ENCODE measurements at places on chromosomes 2 and 18.

GRCh38 chr2:25198209-25198525, 29.8 kb upstream of the POMC start:
- no peak for DNase-seq

GRCh38 chr2:219736209-219736608, 108.8 kb downstream of the SLC4A3 start:
- no peak for DNase-seq

DNA sequence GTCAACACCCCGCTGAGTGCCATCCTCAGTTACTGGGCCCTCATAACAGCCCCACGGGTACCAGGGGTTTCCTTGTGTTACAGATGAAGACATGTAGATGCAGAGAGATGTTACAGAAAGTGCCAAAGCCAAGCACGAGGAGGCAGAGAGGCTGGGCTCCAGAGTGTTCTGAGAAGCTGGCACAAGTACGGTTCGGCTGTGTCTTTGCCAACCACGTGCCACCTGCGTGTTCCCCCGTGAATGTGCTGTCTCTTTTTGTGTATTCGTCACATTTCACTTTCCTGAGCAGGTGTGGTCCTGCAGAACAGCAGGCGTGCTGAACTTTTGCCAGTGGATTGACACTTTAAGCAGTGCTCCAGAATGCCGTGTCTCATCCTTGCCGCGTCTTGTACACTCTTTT, 124.6 kb downstream of the NCK2 start:
- no peak for DNase-seq

DNA sequence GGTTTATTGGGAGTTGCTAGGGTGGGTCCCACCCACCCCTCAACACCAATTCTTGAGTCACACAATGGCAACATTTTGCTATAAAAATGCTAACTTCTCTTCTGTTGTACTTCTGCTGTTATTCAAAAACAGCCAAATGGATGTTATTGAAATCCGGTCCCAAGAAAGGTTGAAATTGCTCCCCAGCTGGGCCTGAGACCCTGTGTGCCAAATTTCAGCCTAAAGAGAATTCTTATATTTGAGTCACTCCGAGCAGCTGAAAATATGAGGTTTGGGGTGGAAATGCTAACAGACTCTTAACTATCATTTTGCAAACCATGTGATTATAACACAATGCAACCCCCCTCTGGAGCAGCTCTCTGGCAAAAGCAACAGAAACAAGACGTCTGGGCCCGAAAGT, 27.0 kb upstream of the ACVR1 start:
- DNase-seq: no peak

DNA sequence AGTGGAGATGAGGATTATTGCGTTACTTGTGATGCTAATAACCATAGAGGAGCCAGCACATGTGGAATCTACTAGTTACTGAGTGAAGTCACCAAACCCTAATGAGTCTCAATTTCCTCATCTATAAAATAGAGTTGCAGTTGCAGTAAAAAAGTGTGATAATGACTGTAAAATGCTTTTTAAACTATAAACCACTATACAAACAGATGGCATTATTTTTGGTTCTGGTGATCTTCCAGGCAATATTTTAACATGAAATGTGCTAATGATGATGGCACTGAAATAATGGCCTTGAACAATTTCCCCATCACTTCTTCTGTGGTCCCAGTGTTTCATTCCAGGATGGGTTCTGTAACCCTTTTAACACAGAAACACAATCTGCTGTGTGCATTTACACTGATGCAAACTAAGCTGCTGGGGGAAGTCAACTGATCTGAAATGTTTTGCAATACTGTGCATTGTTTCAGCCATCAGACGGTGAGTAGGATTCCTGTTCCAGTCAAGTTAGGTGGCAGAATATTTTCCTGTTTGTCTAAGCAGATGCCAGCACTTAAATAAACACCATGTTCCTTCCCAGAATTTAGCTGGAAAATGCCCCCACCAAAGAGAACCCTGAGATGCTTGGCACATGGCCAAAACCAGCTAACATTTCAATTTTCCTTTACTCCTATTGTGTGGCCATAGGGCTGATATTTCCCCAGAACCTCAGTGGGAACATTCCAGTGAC, 52.6 kb downstream of the TACR1 start:
- DNase-seq: no peak

DNA sequence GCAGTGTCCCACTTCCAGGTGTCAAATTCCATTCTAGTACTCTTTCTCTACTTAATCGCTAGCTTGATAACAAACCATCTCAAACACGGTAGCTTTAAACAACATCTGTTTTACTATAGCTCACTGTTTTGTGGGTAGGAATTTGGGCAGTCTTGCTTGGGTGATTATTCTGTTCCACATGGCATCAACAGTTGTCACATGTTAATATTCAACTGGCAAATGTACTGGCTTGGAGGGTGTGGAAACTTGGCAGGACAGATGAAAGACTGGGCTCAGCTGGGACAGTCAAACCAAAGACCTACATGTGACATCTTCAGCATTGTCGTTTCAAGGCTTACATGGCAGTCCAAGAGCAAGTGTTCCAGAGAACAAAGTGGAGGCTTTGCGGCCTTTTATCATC, 241.8 kb downstream of the PTH2R start:
- no peak for DNase-seq

GRCh38 chr2:120854766-120855530, 119.3 kb downstream of the GLI2 start:
- DNase-seq: no peak

GRCh38 chr2:232641153-232641848, 7.9 kb downstream of the EFHD1 start:
- DNase-seq: no peak

DNA sequence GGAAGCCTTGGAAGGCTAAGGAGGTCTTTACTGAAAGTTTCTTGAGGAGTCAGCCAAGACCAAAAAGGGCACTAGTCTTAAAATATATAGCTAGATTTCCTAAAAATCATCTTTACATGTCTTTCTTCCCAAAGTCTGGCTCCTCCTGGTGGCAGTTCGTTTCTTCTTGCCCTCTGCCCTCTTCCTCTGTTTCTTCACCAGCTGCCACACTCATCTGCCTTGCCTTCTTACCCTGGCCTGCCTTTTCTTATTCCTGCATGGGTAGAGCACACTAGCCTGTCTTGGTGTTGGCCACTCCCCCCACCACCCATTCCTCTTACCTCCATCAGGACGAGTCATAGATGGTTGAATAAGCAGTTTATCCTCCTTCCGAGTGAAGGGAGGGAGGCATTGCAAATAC, 129.8 kb downstream of the RAPGEF4 start:
- DNase-seq: no peak

DNA sequence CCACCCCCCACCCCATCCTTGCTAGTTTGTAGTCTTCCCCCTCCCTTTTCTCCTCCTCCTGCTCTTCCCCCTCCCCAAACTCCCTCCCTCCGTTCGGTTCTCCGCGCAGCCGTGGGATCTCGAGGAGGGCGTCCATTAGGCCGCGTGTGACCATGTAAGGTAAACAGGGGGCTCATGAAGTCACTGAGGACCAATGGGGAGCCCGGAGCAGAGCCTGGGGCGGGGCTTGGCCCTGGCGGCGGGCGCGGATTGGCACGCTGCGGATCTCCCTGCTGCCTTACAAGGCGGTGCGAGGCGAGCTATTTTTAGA, 246 bp upstream of the KLF7 start:
- peak; percentile 97 for DNase-seq

DNA sequence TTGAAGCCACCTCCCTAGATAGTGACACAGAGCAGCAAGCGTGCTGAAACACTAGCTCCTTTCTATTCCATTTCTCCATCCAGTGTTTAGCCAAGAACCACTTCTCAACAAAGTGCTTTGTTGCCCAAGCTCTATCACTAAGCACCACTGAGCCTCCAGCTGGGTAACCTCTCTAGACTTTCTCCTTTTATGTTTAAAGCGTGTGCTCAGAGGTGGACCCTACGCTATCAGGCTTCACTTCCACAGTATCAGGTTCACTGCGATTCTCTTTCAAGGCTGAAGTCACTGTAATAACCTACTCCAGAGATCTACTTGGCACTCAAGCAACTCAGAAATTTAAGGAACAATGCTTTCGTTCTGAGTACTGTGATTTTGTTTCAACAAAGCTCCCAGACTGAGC, 197.9 kb downstream of the LNPK start:
- no peak for DNase-seq

DNA sequence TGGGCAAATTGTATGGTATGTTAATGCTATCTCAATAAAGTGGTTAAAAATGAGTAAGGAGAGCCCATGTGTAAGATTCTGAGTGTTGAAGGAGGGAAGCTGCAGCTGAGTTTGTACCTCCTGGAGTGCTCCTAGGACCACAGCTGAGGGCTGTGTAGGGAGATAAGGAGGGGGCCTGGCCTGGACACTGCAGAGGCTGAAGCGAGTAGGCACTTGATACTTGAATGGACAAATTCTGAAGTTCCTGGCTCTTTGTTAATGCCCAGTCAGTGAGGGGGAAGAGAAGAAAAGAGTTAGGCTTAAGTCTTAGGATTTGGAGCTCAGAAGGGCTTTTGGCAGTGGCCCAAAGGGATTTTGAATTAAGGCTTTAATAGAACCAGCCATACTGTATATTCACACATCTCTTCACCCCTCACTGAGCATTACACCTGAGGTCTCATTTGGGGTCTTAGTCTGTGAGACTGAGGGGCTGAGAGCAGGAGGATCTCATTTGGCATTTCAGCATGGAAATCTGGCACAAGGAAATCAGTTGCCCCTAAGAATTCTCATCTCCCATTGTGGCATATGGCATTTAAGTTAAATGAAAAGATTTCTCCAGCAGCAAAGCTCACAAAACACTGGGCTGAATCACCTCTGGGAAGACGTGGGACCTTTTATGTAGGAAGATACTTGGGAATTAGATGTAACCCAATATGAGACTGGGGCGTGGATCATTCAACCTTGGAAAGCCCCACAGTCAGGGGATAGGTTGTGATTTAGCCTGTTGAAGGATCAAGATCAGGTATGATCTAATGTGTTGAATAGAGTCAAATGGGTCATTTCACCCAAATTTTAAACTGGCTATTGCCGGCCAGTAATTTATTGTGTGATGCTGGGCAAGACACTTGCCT, 46.8 kb downstream of the LIPG start:
- no peak for DNase-seq

GRCh38 chr2:240620859-240621258, 4.4 kb upstream of the GPR35 start:
- no peak for DNase-seq

DNA sequence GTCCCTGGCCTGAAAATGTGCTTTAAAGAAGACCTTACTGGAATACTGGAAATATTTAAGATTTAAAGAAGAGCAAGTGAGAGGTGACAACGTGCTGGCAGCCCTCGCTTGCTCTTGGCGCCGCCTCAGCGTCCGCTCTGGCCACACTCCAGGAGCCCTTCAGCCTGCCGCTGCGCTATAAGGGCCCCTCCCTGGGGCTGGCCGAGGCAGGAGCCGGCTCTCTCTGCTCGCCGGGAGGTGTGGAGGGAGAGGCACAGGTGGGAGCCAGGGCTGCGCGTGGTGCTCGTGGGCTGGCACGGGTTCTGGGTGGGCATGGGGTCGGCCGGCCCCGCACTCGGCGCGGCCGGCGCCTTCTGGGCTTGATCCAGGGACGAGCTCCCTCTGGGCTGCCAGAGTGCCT, 2.9 kb upstream of the COQ10B start:
- no peak for DNase-seq

DNA sequence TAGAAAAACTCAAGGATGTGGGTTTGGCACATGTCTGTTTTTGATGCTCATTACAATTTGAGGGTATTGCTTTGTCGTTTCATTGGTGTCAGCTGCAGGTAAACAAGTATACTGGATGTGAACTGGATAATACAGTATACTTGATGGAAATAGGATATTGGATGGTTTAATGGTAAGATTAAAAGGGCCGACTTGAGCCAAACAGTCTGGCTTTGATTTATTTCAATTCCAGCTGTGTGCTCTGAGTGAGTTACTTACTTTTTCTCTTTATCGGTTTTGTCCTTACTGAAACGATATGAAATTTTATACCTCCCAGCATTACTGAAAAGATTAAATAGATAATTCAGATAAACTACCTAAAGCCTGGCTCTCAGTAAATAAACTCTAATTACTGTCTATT, 227.6 kb downstream of the ASXL3 start:
- DNase-seq: no peak

DNA sequence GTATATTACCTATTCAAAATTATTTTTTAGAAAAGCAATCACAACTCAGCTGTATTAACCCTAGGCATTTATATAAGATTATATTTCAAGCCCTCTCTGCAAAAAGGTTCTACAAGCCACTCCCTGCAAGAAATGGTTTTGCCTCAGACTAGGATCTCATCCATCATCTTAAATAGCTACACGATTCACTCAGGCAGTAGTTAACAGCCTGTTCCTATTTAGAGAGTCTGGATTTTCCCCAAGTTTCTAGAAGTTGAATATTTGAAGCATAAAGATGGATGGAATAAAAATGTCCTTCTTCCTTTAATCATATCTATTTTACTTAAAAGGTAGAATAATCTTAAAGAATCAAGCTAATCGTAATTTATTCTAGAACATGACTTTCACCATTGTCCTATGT, 167.1 kb upstream of the STK17B start:
- DNase-seq: no peak

DNA sequence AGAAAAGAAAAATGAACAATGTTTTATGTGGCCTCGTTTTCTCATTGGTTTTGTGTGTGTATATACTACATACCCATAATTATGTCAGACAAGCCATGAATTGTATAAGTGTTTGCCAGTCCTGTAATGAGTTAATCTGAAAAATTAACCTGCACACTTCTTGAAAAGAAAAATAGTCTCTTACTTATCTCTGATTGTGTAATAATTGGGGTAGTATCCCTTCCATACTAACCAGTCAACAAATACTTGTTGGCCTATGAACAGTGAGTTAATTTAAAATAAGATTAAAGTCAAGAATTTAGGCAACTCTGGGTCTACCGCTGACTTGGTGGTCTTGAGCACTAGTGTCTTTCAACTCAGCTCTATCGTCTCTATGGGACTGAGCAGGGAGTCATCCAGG, 48.8 kb downstream of the ACVR1 start:
- no peak for DNase-seq

DNA sequence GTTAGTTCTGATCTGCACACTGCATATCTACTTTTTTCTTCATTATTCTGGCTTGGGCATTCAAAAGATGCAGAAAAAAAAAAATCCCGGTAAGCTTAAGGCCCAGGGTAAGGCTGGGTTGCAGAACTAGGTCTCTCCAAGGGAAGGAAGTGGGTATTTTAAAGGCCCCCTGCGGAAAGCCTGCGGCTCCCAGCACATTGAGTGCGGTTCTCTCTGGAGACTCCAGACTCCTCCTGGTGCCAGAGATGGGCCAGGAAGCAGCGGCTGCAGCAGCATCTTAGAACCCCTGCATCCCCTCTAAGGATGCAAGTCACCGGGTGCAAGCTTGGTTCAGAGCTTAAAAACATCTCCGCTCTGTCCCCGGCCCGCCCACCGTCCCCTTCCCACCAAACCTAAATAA, 49.5 kb downstream of the TGIF1 start:
- DNase-seq: no peak

- DNase-seq: no peak
Observed at GRCh38 chr2:20549144-20549543, 101.8 kb downstream of the HS1BP3 start.

DNA sequence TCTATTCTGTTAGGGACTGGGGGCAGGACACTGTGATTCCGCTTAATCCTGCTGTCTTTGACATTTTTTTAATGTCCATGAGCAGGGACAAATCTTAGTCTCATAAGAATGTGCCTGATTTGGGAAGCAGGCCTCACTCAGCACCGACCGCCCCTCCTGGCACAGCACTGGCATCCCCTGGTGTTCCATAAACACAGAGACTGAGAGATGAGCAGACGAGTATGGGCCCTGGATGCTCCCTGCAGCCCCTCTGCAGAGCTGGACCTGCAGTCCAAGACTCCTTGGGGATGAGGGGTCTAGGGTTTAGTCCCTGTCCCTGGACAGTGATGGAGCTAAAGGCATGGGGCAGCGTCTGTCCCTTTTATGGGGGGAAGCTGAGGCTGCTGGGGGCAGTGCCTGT, 81.6 kb downstream of the NDUFA10 start:
- no peak for DNase-seq

- no peak for DNase-seq
Observed at GRCh38 chr18:21911551-21911950, 171.0 kb downstream of the MIB1 start.

Data from stimulated activated CD4-positive, alpha-beta T cell treated with anti-CD3 and anti-CD28 coated beads, Interleukin-4, amount 100 ng/mL, for 4 hours (primary cell).